CD8-positive, alpha-beta T cell (primary cell): ENCODE measurements at places on chromosomes 13 and 19.

DNA sequence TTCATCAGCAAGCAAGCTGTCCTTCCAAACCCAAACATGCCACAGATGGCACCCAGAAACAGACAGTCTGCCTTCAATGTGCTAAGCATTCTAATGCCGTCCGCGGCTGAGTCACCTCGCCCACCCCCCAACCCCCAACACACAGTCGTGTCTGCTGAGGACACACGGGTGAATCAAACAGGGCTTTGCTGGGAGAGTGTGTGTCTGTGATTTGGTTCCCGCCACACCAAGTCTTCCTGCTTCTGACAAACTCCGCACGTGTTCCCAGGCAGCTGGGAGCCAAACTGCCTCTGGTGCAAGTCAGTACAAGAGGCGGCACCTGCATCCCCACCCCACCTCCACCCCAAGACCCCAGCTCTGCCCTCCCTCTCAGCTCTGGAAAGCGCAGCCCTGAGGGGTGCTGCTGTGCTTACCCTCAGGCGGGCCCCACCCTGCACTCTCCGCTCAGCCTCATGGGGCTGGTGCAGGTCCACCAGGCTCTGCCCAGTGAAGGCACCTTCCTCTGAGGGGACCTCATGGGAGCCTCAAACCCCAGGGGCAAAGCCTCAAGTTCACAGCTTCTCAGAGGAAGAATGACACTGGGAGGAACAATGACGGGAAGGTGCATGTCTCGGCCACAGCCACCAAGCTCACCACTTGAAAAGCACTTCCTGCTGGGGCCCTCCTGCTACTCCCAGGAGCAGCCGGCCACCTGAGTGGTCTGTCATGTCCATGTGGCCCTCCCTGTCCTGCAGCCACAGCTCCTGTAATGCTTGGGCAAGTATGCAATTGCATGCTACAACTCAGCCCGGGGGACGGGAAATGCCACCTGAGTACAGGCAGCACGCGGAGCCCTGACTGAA lies 15.0 kb upstream of the SLC35E1 start:
- peak; percentile 43 for DNase-seq

GRCh38 chr13:111952032-111952431 lies 114.9 kb upstream of the SOX1 start:
- DNase-seq, result no peak

GRCh38 chr19:19076476-19076875 lies 12.7 kb downstream of the SLC25A42 start:
- no peak for DNase-seq

DNA sequence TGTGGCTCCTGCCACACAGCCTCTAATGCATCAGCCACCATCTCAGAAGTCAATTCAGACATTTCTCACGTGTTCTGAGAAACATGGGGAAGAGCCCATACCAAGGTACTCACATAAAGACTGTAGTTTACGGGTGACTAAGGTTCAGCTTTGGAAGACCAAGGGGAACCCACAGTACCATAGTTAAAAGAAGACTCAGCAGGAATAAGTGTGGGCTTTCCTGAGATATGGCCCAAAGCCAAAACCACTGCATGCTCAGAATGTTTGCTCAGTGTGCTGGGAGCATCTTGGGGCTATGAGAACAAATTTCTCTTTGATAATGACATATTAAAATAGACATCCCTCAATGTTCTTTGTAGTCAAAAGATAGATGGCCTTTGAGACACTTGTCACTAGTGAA lies 283.8 kb downstream of the DCT start:
- DNase-seq, result no peak

GRCh38 chr19:19110410-19111135 lies 27.7 kb downstream of the TMEM161A start:
- peak; percentile 30 for DNase-seq

DNA sequence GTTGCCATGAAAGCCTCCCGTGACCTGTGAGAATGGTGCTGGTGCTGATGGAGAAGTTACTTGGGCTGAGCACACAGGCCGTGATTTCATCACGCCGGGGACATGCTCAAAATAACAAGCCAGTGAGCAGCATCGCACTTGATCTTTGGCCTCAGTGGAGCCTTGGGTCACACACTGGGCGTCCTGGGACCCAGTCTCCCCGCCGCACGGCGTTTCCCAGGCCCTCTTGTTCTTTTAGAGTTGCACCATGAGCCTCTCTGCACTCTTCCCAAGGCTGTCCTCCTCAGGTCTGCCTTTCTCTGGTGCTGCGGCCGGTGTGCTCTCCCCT lies 9.5 kb upstream of the NDUFS7 start:
- DNase-seq, result no peak

DNA sequence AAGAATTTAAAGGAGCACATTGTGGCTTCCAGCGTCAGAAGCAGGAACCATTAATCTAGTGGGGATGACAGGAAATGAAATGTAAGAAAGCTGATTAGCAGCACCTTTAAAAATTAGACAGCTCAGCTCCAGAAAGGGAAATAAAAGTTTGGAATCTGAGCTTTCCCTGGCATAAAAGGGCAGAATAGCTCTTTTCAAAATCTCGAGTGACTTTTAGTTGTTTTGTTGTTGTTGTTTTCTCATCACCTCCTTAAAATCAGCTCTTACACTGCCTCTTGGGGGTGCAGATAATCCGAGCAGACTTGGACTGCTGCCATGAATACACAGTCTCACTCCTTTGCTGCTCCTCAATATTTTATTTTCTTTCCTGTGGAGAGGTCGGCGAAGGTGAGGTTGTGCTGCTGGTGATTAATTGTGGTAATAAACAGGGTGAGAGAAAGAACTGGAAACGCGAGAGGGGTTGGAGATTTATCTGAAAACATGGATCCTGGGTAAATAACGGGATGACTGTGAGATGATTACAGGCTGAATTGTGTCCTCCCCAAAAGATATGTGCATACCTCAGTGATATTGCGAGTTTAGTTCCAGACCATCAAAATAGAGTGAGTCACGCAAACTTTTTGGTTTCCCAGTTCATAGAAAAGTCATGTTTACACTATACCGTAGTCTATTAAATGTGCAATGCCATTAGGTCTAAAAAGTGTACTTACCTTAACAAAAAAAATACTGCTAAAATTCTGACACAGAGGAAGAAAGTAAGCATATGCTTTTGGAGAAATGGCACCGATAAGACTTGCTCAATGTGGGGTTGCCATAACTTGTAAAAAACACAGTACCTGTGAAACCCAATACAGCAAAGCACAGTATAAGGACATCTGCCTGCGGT lies 787.7 kb downstream of the UQCRFS1 start:
- DNase-seq, result no peak

DNA sequence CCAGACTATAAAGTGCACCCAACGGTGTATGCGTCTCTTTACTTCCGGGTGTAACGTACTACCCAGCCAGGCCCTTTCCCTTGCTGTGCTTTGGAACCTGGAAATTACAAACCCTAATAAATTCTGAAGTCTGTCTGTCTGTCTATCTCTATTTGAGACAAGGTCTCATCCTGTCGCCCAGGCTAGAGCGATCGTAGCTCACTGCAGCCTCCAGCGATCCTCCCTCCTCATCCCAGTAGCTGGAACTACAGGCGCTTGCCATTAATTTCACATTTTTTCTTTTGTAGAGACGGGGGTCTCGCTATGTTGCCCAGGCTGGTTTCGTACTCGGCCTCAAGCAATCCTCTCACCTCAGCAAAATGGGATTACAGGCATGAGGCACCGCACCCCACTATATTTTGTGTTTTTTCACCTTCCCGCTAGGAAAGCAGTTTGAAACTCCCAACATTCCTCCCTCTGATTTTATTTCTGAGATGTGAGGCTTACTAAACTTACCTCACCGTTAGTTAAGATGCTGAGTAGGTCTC lies 469 bp upstream of the RNF6 start:
- no peak for DNase-seq

DNA sequence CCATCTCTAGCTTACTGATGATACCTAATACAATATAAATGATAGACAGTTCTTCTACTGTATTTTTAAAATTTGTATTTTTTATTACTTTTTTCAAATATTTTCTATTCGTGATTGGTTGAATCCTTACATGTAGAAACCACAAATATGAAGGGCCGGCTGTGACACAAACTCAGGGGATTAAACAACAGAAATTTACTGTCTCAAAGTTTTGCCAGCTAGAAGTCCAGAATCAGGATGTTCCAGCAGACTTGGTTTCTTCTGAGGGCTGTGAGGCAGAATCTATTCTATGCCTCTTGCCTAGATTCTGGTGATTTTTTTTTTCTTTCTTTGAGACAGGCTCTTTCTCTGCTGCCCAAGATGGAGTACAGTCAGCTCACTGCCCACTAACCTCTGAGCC lies 13.8 kb downstream of the FPR1 start:
- no peak for DNase-seq

- no peak for DNase-seq
Measured at GRCh38 chr19:51341066-51341465, 873 bp downstream of the VSIG10L start.

DNA sequence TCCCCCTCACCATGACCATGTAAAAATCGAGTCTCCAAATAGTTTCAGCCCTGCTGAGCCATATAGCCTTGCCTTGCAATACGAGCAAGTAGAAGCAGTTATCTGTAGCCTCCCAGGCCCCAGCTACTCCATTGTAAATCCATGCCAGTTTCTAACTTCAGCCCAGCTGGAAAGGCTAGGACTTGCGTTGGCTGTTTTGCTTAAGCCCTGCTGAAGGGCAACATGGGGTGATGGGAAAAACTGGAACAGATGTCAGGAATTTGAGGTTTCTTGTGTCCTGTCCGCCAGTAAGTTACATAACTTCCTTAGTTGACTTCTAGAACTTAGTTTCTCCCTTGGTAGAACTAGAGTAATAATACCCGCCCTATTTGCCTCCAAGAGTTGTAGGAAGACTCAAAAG lies 216.0 kb upstream of the SERP2 start:
- no peak for DNase-seq

GRCh38 chr19:17926044-17926443 lies 6.8 kb upstream of the CCDC124 start:
- DNase-seq, result no peak

DNA sequence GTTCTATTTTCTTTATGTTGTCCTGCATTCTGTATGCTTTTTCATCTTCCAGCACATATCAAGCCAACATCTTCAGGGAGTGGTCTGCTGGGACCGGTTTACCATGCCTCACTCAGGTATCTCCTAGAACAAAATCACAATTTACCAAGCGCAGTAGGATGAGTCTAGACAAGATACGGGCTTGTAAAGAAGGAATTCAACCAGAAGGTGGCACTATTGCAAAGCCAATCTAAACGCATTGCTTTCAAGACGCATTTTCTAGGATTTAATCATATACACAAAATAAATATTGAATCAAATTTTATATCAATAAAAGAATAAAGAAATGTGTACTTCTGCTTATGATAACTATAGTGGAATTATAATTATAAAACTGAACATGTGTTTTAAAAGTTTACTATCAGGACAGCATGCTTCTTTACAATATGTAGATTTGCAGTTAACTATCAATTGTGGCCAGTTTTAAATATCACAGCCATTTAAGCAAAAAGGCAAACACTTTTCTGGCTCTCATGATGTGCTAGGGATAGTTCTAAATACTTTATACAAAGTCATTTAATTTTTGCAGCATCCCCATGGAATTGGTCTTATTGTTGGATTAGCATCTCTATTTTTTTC lies 16.1 kb upstream of the TPP2 start:
- DNase-seq, result no peak

GRCh38 chr13:101016475-101016874 lies 341.9 kb upstream of the TMTC4 start:
- DNase-seq, result no peak

- DNase-seq, result no peak
Measured at GRCh38 chr19:13068085-13068846, 34.4 kb downstream of the LYL1 start.

- DNase-seq, result no peak
Measured at GRCh38 chr13:53642306-53642705, 613.7 kb downstream of the OLFM4 start.

- peak; percentile 50 for DNase-seq
Measured at GRCh38 chr13:31742097-31742734, 2.9 kb downstream of the RXFP2 start.

DNA sequence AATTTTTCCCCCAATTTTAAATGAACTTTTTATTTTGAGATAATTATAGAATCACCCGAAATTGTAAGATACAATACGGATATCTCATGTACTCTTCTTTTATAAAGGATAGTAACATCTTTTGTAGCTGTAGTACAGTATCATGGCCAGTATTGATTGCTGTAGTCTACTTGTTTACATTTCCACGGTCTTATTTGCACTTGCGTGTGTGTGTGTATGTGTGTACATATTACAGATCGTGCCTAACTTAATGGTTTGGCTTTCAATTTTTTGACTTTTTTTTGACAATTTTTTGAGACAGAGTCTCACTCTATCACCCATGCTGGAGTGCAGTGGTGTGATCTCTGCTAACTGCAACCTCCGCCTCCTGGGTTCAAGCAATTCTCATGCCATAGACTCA lies 6.7 kb downstream of the PAN3 start:
- no peak for DNase-seq

DNA sequence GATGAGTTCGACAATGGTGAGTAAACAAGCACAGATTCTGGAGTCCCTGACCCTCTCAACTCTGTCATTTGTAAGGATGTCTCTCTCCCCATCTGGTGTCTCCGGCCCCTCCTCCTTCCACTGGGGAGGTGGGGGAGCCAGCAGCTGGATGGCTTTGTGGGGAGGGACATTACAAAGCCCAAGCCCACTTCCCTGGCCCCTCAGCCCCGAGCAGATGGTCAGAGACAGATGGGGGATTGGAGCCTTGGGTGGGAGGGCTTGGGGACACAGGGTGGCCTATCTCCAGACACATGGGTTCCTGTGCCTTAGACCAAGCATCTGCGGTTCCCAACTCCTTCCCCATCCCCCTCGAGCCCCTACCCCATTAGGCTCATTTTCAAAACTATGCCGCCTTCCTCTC lies 2.5 kb downstream of the TIMM50 start:
- no peak for DNase-seq

DNA sequence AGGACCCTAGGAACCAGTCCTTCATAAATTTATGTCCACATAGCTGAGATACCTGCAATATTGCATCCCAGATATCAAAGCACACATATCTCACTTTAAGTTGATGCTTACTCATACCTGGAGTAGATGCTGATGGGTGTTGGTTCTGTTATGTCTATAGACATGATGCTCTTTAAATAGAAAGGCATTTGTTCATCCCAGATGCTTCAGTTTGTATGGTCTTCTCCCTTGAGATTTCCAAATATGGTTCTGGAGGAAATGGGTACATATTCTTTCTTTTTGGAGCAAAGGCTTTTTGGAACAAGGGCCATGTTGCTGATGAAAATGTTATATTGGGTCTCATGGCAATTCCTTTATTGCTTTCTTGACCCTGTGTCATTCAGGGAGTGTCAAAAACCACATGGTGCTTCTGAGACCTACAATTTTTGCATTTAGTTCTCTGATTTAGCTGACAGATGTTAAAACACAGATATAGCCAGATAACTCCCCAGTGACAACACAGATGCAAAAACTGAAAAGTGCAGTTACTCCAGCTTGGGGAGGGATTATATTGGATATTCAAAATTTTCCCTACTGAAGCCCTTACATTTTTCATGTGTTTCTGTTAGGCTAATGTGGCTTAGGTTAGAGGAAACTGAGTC lies 211.4 kb downstream of the KCNRG start:
- no peak for DNase-seq

GRCh38 chr19:48962029-48962848 lies 2.9 kb upstream of the FTL start:
- peak; percentile 10 for DNase-seq
